Lower leg skin (tissue), 4 donors: ENCODE measurements at places on chromosomes 11 and 22.
A peak's percentile ranks its signal among the peaks of the same experiment; 100 is the strongest.

- no peak for DNase-seq
These were observed 210.8 kb downstream of the CEP164 start for GRCh38 chr11:117538263-117539135.

DNA sequence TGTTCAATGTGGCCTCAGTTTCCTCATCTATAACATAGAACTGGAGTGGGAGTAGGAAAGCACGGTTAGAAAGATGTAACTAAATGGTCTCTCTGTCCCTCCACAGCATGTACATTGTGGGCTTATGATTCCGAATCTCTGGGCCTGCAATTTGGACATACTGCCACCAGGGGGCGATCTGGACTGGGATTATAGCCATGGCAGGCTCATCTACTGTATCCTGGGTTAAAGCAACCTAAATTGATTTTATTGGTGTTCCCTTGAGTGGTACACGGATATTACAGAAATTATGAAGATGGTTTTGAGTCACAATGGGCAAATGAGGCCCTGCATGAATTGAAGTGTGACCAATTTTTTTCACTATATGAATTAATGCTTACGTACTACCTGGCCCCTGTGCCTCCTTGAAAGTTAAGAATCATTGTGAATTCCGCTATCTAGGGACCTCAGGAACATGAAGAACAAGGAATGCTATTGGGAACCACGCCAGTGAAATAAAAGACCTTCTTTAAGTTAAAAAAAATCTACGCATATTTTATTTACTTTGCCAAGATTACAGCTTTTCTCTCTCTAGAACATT is 32.9 kb downstream of the TST start:
- peak; percentile 63 for DNase-seq

- DNase-seq: no peak
These were observed 20.4 kb downstream of the SLC37A2 start for GRCh38 chr11:125083312-125084056.

DNA sequence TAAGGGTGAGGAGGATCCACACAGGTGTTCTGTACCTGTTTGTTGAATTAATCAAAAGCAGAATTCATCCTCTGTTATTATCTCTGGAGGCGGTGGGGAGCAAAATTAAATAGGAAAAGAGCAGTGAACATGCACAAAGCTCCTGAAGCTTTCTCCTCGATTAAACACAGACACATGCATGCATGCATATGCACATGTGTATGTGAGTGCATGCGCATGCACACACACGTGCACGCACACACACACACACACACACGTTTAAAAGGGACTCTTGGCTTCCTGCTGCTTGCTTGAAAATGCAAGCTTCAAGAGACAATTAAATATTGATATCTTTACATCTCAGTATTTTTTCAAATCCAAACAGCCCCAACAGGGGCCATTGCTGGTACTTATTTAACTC is 462.1 kb downstream of the BUD13 start:
- DNase-seq: no peak

- DNase-seq: no peak
These were observed 47.5 kb downstream of the PICALM start for GRCh38 chr11:86021377-86021776.

- no peak for DNase-seq
These were observed 96.4 kb downstream of the PRMT3 start for GRCh38 chr11:20483931-20484330.

DNA sequence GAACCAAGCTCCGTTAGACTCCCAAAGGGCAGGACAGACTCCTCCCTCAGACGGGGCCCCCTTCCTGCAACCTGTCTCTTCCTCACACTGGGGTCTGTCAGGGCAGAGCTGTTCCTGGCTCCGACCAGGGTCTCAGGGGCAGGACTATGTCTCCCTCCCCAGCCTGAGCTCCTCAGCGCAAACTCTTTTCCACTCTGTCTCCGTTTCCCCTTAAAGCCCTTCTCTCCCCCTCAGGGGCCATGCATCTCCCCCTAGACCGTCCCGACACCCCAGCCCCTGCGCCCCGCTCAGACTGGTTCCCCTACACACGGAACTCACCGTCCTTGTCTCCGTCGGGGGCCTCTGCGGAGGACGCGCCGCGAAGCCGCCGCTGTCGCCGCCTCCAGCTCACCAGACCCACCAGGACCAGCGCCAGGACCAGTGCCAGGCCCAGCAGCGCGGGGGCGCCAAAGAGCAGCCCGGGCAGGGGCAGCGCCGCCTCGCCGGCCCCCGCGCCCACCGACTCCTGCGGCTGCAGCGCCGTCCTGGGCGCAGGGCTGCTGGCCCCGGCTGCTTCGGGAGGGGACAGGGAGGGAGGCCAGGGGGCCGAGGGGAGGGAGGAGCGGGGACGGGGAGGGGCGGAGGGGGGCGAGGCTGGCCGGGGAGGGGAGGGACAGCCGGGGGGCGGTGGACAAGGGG is 684 bp downstream of the TNFRSF13C start:
- DNase-seq: peak; percentile 91

GRCh38 chr11:118046051-118046963 is 30.6 kb upstream of the TMPRSS4 start:
- DNase-seq: no peak

DNA sequence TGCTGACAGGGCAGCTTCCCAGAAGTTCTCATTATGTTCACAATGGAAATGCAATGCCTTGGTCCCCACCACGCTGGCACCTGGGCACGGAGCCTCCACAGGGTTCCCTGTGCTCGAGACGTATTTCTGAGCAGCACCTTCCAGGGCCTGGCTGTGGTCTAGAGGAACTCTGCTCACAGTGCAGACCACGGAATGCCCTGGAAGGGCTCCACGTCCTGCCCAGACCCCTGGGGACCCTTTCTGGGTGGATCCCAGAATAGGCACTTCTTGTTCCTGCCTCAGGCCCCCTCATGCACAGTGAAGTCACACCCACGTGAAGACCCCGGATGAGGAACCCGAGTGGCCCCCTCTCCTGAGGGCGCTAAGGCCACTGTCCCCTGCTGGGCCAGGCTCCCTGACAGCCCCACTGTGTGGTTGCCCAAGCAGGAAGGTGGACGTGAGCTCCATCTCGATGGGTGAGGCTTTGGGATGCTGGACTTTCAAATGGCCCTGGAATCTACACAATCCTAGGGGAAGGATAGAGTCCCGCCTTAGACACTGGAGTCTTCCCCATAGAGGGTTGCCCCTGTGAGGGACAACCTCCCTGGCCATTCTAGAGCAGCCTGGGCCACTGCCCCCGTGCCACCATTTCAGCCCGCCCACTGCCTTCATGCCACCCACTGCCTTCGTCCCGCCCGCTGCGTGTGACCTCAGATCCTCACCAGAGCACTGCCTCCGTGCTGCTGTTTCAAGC is 1106.8 kb downstream of the BRD1 start:
- no peak for DNase-seq

- no peak for DNase-seq
These were observed 28.6 kb upstream of the PPARA start for GRCh38 chr22:46121523-46122287.

- no peak for DNase-seq
These were observed 14.3 kb downstream of the MPST start for GRCh38 chr22:37033605-37034430.

GRCh38 chr22:48018346-48018745 is 1255.9 kb downstream of the TBC1D22A start:
- no peak for DNase-seq

GRCh38 chr22:32446321-32446720 is 17.9 kb downstream of the BPIFC start:
- DNase-seq: no peak

GRCh38 chr22:24437091-24437490 is 9.7 kb downstream of the ADORA2A start:
- DNase-seq: no peak

DNA sequence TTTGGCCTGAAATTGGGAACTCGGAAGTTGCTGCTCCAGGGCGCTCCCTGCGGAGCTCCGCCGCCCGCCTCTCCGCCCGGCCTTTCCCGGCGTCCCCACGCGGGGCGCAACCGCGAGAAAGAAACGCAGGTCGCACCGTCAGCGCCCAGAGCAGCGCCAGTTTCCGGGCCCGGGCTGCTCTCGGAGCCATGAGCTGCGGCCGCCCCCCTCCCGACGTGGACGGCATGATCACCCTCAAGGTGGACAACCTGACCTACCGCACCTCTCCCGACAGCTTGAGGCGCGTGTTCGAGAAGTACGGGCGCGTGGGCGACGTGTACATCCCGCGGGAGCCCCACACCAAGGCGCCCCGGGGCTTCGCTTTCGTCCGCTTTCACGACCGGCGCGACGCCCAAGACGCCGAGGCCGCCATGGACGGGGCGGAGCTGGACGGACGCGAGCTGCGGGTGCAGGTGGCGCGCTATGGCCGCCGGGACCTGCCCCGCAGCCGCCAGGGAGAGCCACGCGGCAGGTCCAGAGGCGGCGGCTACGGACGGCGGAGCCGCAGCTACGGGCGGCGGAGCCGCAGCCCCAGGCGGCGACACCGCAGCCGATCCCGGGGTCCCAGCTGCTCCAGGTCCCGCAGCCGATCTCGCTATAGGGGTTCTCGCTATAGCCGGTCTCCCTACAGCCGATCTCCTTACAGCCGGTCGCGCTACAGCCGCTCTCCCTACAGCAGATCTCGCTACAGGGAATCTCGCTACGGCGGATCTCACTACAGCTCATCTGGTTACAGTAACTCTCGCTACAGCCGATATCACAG is 521 bp downstream of the SRSF8 start:
- peak; percentile 74 for DNase-seq

- DNase-seq: no peak
These were observed 64.5 kb downstream of the TP53I11 start for GRCh38 chr11:44885919-44886789.

DNA sequence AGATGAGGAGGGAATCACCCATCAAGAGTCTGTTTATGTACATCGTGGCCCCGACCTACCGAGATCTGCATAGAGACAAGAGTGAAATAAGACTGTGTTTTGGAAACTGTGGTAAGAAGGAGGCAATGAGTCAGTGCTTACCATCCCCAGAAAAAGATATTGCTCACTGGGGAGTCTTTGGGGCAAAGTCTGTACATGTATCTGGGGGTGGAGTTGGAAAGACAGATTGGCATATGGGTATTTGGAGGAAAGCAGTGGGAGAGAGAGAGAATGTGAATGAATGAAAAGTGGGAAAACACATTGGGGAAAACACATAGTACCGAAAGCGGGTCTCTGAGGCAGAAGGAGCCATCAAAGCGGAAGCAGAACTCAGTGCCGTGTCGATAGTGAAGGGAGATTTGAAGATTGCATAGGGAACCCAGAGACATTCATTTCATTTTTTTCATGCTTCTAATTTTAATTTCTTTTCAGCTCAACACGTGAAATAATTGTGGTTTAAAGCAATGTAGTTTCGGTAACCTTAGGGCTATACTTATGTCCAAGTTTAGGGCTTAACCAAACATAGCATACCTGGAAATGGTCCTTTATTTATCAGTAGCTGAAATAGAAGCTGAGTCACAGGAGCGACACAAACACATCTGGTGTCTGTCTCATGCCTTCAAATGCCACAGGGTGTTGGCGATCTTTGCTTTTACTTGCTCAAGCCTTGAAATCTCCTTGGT is 98.6 kb upstream of the CD44 start:
- no peak for DNase-seq

DNA sequence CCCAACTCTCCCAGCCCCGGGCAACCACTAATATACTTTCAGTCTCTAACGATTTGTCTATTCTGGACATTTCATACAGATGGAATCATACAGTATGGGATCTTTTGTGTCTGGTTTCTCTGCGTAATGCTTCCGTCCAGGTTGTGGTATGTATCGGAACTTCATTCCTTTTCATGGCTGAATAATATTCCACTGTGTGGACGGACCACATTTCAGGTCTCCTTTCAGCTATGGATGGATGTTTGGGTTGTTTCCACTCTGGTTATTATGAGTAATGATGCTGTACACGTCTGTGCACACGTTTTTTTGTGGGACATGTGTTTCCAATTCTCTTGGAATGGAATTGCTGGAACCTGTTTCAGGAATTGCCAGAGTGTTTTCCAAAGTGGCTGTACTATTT is 17.4 kb upstream of the CPT1A start:
- no peak for DNase-seq

DNA sequence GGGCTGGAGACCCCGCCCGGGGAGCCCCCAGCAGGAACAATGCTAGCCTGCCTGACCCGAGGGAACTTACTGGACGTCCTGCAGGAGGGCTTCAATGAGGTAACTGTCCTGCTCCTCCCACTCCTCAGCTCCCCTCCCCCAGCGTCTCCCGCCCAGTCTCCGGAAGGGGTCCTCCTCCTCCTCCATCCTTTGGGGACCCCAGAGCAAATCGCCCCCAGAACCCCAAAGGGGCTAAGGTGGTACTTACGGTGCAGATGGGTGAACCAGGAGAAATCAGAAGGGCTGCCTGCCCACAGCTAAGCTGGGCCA is 272 bp downstream of the DIXDC1 start:
- DNase-seq: no peak

- DNase-seq: no peak
These were observed 282.5 kb downstream of the KCNA4 start for GRCh38 chr11:29734287-29734686.

- DNase-seq: no peak
These were observed 12.8 kb downstream of the ARRB1 start for GRCh38 chr11:75338516-75339208.

DNA sequence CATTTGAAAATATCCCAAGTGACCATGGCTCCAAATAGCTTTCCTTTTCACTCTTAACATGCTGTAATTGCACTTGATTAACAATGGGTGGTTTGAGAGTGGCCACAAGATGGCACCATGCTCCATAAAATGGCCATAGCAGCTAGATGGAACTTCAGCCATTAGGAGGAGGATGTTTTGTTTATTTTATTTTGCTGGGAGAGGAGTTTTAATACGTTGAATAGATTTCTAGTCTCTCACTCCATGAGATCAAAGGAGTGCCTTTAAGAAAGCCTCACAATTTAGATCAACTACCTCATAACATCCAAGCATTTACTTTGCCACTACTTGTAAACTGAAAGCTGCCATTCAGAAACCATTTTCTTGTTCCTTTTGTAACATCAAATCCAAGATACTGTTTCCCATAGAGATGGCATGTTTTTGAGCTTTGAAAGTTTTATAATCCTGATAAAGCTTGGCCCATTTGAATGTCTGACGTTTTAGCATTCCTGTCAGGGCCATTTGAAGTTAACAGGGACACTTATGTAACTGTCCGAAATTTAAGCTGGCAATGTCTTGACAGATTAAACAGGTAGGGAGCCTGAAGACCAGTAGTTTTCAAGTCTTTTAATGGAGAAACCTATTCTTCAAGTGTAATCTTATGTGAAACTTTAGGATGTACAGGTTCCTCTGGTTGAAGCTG is 4.7 kb downstream of the FEN1 start:
- DNase-seq: no peak
